ENCODE measurements at places on chromosomes 13 and 19.
A peak's percentile ranks its signal among the peaks of the same experiment; 100 is the strongest.

GRCh38 chr19:2634228-2634951 lies 68.1 kb downstream of the GNG7 start:
- DNase-seq = no peak

- DNase-seq = peak; percentile 87
Observed at GRCh38 chr13:103883164-103883563, 816.9 kb upstream of the SLC10A2 start.

GRCh38 chr19:38788478-38789243 lies at the start of gene LGALS7B:
TSS of gene LGALS7B (plus strand) at chr19:38789200. CDS start at chr19:38789227, 27 bp downstream.
- no peak for DNase-seq

DNA sequence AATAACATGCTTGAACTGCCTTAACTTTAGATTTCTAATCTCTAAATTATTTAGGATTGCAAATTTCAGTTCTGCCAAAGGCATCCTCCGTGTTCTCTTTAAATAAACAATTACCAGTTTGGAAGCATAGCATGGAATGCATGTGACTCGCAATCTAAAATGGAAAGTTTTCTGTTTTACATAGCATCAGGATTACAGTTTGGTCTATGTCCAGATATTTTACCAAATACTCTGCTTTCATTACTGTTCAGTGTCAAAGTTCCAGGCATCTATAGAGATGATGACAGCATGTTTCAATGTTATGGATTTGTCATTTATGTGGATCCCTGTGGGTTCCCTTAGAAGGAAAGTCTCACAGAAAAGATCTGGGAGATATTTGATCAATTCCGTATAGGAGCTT lies 16.8 kb downstream of the FLT1 start:
- DNase-seq = no peak

DNA sequence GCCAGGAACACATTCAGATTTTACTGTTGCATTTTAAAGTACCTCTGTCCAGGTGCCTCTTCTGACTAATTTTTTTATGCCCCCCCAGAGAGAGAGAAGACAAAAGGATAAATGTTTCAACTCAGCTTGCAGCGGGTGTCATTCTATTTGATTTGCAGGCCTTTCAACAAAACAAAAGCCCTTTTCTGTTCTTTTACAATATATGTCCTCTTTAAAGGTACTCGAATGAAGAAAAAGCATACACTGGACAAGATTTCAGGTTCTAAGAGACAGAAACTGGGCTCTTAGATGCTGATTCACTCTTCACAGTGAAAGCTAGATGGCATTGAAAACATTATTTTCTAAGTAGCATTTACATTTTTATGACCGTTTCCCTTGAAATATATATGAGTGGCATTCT lies 2.9 kb upstream of the FRY start:
- DNase-seq = no peak
